ENCODE measurements at places on chromosomes 12 and 14. TPM values are rescaled to one million over a fixed set of nuclear protein-coding genes. Genes with fewer than 3 reads are reported as not detected.

- DNase-seq = no peak
Measured at GRCh38 chr12:101927036-101927435, 49.7 kb downstream of the DRAM1 start.

DNA sequence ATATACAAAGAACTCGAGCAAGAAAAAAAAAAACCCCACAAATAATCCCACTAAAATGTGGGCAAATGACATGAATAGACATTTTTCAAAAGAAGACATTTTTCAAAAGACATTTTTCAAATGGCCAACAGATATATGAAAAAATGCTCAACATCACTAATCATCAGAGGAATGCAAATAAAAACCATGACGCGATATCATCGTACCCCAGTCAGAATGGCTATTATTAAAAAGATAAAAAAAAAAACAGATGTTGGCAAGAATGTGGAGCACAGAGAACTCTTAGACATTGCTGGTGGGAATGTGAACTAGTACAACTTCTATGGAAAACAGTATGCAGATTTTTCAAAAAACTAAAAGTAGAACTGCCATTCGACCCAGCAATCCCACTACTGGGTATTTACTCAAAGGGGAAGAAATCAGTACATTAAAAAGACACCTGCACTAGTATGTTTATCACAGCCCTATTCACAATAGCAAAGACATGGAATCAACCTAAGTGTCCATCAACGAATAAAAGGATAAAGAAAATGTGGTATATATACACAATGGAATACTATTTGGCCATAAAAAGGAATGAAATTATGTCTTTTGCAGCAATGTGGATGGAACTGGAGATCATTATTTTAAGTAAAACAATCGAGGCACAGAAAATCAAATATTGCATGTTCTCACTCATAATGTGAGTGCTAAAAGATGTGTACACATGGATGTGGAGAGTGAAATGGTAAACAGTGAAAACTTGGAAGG lies 16.3 kb downstream of the ZBTB39 start:
- no peak for DNase-seq

The RD3L gene
- not detected for total RNA-seq

The TMEM229B gene
- 24.7 TPM for total RNA-seq

The LRRIQ1 gene
- 3.2 TPM for total RNA-seq

DNA sequence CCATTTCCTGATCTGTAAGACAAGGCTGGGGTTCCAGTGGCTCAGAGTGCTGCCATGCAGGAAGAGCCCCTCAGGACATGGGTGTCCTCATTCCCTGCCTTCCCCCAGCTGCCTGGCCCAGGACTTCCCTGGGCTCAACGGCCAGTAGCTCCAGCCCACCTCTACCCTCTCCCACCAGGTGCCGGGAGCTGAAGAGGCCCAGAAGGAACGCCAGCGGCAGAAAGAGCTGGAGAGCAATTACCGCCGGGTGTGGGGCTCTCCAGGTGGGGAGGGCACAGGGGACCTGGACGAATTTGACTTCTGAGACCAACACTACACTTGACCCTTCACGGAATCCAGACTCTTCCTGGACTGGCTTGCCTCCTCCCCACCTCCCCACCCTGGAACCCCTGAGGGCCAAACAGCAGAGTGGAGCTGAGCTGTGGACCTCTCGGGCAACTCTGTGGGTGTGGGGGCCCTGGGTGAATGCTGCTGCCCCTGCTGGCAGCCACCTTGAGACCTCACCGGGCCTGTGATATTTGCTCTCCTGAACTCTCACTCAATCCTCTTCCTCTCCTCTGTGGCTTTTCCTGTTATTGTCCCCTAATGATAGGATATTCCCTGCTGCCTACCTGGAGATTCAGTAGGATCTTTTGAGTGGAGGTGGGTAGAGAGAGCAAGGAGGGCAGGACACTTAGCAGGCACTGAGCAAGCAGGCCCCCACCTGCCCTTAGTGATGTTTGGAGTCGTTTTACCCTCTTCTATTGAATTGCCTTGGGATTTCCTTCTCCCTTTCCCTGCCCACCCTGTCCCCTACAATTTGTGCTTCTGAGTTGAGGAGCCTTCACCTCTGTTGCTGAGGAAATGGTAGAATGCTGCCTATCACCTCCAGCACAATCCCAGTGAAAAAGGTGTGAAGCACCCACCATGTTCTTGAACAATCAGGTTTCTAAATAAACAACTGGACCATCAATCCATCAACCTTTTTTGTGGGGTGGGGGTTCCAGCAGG lies 17.6 kb downstream of the AGAP2 start:
- no peak for DNase-seq

Measured in ureter (tissue), 1 donor.